ENCODE measurements at places on chromosomes 5 and 9.
A peak's percentile ranks its signal among the peaks of the same experiment; 100 is the strongest.

DNA sequence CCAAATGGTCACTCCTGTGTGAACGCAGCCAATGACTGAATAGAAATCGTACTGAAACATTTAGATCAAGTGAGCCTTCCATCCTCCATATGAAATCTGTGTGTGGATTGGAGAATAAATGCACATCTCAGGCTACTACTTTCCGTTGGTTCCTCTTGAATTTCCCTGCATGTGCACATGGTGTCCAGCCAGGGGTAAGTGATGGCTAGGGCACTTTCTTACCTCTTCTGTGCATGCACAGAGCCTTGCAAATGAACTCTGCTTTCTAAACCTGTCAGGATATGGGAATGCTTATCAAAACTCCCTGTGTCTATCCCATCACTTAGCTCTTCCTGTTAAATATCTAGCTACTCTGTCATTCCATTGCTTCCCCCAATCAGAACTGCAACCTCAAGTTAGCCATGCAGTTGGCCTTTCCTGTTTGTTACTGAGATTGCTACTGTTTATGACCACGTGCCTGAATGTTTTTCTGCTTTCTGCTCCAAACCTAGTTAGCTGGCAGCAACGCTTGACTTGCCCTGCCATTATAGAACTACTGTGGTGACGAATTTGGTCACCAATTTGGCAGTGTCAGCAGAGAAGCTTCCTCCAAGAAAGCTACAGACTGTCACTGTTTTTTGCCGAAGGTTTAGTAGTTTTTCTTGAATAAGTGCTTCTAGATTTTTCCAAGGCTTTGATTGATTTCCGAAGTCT lies 661.6 kb downstream of the LRRC70 start:
- no peak for DNase-seq

GRCh38 chr5:72606525-72606924 lies 99.3 kb upstream of the ZNF366 start:
- peak; percentile 80 for DNase-seq

- DNase-seq: peak; percentile 85
These were observed 9.9 kb upstream of the FBP1 start for GRCh38 chr9:94649100-94649819.

- peak; percentile 64 for DNase-seq
These were observed 78.9 kb downstream of the ALDH7A1 start for GRCh38 chr5:126516133-126516532.

GRCh38 chr5:159021136-159021900 lies 78.4 kb downstream of the EBF1 start:
- DNase-seq: peak; percentile 5

DNA sequence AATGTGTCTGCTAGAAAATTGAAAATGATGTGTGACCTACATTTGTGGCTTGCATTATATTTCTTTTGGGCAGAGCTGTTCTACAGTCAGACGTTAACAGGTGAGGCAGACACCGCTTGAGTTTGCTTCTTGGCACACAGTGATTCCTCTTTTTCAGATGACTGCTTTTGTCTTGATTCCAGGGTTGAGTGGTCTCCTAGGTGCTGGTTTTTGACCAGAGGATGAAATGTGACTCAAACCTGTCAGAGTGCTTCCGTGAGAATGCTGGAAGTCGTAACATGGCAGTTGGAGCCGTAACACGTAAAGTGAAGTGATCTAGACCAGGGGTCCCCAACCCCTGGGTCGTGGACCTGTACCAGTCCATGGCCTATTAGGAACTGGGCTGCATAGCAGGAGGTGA lies 28.3 kb upstream of the NDFIP1 start:
- DNase-seq: no peak

GRCh38 chr9:132742821-132743311 lies 72.6 kb downstream of the GTF3C4 start:
- no peak for DNase-seq

DNA sequence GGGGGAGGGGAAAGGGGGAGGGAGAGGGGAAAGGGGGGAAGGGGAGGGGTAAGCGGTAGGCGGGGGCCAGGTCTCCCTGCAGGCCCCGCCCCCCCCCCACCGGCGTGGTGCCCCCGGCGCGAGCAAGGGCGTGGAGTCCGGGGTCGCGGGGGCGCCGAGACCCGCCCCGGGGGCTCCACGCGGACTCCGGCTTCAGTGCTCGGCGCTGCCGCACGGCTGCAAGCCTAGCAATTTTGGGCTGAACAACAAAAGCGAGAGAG lies 10.8 kb downstream of the C9orf50 start:
- DNase-seq: no peak

GRCh38 chr5:140133514-140134167 lies 7.9 kb downstream of the IGIP start:
- DNase-seq: no peak

GRCh38 chr5:15898641-15899040 lies 280.9 kb downstream of the MARCHF11 start:
- DNase-seq: no peak

DNA sequence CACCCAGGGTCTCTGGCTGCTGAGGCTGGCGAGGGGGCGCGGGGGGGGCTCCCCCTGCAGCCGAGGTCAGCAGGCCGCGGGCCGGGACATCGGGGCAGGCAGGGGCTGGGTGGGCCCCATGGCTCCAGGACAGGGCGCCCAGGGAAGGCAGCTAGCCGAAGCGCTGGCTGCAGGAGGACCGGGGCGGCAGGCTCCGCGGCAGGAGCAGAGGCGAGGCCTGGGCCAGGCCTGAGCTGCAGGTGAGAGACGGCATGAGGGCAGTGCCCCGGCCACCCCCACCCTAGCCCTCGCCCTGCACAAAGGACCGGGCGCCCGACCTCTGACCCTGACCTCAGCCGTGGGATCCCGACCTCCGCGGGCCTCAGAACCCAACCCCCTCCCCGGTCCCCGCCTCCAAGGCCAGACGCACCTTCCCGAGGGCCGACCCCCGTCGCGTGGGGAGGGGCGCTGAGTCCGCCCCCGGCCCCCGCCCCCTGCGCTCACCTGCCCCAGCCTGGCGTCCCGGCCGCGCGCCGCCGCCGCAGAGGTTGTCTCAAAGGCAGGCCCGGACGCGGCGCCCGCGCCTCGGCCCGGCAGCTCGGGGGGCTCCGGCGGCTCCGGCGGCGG lies 431 bp downstream of the RNF208 start:
- DNase-seq: no peak

- no peak for DNase-seq
These were observed 26.5 kb downstream of the MRPS27 start for GRCh38 chr5:72293495-72294055.

- no peak for DNase-seq
These were observed 59.0 kb upstream of the PALM2AKAP2 start for GRCh38 chr9:109721001-109721400.

GRCh38 chr5:142770650-142771609 lies 753 bp downstream of the ARHGAP26 start:
- DNase-seq: peak; percentile 52

Data from bronchial epithelial cell (primary cell).